Mucosa of gallbladder (tissue), 1 donor: ENCODE measurements at places on chromosomes 12 and 14. TPM values are rescaled to one million over a fixed set of nuclear protein-coding genes. Genes with fewer than 3 reads are reported as not detected.

Gene FBLN5
- 241 TPM for total RNA-seq

Gene VSX2
- not detected for total RNA-seq

Gene PLEKHD1
- 0.06 TPM for total RNA-seq

Gene EMP1
- total RNA-seq: 66.0 TPM

Gene RBM23
- 76.5 TPM for total RNA-seq

Gene SLC6A13
- total RNA-seq: 0.40 TPM

Gene TAMALIN
- total RNA-seq: 23.9 TPM

Gene INF2
- total RNA-seq: 306 TPM

Gene DDX54
- 55.9 TPM for total RNA-seq
